ENCODE measurements at places on chromosomes 6 and 20.

GRCh38 chr20:8431538-8432434, 299.7 kb downstream of the PLCB1 start:
- no peak for DNase-seq

DNA sequence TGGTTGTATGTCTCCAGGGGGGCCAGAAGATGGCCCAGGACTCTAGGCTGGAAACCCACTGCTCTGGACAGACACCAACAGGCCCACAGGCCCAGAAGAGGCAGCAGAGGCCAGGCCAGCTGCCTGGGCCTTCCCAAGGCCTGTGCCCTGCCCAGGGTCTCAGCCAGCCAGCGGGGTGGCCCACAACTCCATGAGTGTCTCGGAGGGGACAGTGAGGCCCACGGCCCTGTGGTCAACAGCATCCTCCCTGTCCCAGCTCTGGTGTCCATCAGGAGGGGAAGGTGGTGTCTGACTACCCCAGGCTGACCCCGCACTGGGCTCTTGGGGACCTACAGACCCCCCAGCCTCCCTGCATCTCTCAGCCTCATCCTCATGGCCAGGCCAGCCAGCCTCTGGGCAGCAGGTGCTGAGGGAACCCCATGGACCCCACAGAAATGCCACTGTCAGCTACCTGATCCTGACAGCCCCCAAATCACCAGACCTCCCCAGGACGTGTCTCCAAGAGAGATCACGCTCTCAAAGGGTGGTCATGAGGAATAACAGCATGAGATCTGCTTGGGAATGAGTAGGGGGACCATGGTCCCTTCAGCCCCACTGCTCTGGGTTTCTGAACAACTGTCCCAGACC, 112.4 kb downstream of the NOL4L start:
- no peak for DNase-seq

DNA sequence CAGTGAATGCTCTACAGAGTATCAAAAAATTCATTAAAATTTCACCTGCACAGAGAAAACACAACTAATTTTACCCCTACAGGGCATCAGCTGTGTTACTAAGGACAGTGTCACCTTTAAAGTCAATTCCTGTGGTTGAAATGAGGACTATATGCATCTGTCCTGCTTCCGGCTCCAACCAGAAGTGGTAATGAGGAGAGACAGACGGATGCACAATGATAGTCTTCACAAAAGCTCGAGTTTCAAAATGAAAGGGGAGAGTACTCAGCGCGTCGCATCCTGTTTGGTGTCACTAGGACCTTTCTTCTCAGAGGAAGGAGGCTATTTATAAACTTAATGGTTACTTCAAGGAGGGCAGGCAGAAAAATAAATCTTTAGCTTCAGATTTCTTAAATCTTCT, 86.5 kb downstream of the LYRM4 start:
- no peak for DNase-seq

- DNase-seq, result no peak
Measured at GRCh38 chr6:64985726-64986125, 721.3 kb downstream of the EYS start.

GRCh38 chr6:38413102-38413800, 226.5 kb downstream of the BTBD9 start:
- no peak for DNase-seq

DNA sequence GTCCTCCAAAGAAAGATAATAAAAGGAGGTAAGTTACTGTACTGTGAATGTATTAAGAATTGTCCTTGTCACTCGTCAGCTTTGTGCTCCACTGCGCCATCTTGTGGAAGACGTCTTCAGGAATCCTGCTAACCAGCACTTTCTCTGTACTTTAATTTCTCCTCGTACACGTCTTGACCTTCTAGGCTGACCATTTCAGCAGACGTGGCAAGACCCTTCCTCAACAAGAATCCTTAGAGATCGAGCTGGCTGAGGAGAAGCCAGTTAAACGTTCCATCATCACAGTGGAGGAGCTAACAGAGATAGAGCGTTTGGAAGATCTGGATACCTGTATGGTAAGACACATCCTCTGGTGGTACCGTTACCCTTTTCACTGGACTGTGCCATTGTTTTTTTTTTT, 95.5 kb upstream of the SCGN start:
- DNase-seq, result peak; percentile 69

GRCh38 chr20:13105039-13105438, 96.3 kb downstream of the SPTLC3 start:
- no peak for DNase-seq

Measured in ELR (cell line).